ENCODE measurements at places on chromosomes 13 and 19. TPM values are rescaled to one million over a fixed set of nuclear protein-coding genes. Genes with fewer than 3 reads are reported as not detected.

- peak; percentile 80 for DNase-seq
- no peak within 1 kb of the TSS for H3K27ac ChIP-seq
- no peaks in the 10 kb centered on the region for H3K36me3 ChIP-seq
- H3K27me3 ChIP-seq: peaks cover 22% of the 10 kb centered on the region
- H3K4me3 ChIP-seq: peak within 1 kb of the TSS; percentile 67
These were observed at the start of gene APLP1 for GRCh38 chr19:35868172-35868822. TSS of gene APLP1 (plus strand) at chr19:35868574. CDS start at chr19:35868637, 63 bp downstream.

DNA sequence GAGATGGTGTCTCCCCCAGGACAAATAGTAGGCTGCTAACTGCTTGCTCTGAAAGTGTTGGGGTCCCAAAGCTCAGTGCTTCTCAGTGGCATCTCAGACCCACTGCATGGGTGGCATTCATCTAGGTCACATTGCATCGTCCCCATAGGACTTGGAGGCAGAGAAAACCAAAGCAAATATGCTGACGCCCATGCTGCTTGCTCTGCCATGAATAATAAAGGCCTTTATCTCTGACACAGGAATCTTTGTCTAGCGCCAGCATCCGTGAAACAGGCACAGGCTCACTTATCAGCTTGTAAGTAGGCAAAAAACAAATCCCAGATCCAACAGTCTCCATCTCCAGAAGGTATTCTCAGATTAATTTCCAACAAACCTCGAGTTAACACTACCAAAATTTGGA, 18.9 kb upstream of the IPO5 start:
- no peaks in the 10 kb centered on the region for H3K27me3 ChIP-seq
- no peak overlapping the region for H3K4me3 ChIP-seq
- DNase-seq: no peak
- H3K36me3 ChIP-seq: no peaks in the 10 kb centered on the region

The ATP1A3 gene
- total RNA-seq: 225 TPM

The THSD1 gene
- total RNA-seq: 5.4 TPM

The THSD8 gene
- not detected for total RNA-seq

The PCDH20 gene
- 2.0 TPM for total RNA-seq

- H3K4me3 ChIP-seq: no peak overlapping the region
- H3K36me3 ChIP-seq: peaks cover 45% of the 10 kb centered on the region
- DNase-seq: no peak
- H3K27me3 ChIP-seq: no peaks in the 10 kb centered on the region
- peaks cover 57% of the 10 kb centered on the region for H3K4me1 ChIP-seq
- H3K27ac ChIP-seq: peak overlapping the region; percentile 63
These were observed 49.3 kb upstream of the GPR183 start for GRCh38 chr13:99356262-99357091.

Measured in heart left ventricle (tissue), 16 donors.